Activated naive CD8-positive, alpha-beta T cell treated with anti-CD3 and anti-CD28 coated beads for 36 hours (primary cell): ENCODE measurements at places on chromosomes 5 and 9. TPM values are rescaled to one million over a fixed set of nuclear protein-coding genes. Genes with fewer than 3 reads are reported as not detected.

DNA sequence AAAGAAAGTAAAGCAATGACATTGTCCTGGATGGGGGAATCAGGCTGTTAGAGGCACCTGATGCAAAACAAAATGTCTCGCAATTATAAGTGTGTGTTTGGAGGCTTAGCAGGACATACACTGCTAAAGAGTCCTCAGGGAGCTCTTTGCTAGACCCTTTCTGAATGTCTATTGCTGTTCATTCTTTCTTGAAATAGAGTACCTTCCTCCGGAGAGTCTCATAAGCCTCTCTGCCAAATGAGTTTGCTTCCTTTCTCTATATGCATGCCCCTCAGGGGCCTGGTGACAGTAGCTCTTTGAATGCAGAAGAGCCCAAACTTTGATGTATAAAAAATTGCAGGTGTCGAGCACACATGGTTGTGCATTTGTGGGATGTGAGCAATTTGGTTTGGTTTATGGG is 26.4 kb upstream of the ADAMTSL1 start:
- DNase-seq, result no peak

- DNase-seq, result no peak
These were observed 19.9 kb upstream of the KCNMB1 start for GRCh38 chr5:170408877-170409660.

- DNase-seq, result no peak
These were observed 165.8 kb upstream of the NR3C1 start for GRCh38 chr5:143569213-143569701.

DNA sequence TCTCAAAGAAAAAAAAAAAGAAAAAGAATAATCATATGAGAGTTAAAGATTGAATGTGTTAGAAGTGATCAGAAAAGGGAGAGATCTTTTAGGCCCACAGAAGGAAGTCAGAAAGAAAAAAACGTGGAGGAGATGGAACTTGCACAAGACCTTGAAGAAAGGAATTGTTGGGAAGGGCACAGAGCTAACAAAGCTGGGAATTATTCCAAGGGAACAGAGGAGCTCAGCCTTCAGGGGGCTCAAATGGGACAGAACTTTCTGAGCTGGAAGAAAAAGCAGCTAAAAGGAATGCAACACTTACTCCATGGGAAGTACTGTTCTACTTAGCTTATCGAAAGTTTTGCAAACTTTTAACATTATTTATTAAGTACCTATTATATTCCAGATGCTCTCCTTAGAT is 153.4 kb upstream of the ADRA1B start:
- no peak for DNase-seq

- no peak for DNase-seq
These were observed 53.3 kb downstream of the AHRR start for GRCh38 chr5:374631-375335.

DNA sequence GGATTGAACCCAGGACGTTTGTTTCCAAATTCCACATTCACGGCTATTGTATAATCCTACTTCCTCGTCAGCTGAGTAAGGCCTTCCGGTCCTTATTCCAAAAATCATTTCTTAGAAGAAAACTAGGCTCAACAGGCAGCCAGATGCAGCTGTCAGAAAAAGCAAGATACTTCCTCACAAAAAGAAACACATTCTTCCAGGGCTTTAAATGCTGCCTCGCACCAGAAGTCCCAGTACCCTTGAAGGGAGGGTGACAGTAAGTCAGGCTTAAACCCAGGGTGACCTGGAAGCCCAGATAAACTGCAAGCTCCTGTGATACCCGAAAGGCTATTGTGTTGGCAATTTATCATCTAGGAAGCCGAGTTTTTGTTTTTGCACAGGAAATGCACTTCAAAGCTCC is 414.0 kb downstream of the NFIB start:
- DNase-seq, result no peak

DNA sequence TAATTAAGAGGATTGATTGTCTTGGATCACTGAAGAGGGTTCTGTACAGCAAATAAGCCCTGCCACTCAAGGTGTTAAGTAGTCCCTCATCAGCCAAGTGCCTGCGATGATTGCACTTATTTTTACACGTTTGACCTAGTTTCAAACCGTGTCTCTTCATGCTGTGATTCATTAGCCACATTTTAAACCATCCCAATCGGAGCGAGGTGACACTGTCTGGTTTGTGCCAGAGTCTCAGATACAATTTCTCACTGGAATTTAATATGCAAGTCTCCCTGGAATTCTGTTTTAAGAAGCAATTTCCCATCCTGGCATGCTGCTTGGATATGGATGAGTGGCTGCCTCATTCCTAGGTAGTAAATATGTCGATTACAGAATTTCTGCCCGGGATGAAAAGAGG is 1.6 kb downstream of the INSYN2B start:
- no peak for DNase-seq

GRCh38 chr5:75243100-75243499 is 6.4 kb upstream of the ANKRD31 start:
- no peak for DNase-seq

DNA sequence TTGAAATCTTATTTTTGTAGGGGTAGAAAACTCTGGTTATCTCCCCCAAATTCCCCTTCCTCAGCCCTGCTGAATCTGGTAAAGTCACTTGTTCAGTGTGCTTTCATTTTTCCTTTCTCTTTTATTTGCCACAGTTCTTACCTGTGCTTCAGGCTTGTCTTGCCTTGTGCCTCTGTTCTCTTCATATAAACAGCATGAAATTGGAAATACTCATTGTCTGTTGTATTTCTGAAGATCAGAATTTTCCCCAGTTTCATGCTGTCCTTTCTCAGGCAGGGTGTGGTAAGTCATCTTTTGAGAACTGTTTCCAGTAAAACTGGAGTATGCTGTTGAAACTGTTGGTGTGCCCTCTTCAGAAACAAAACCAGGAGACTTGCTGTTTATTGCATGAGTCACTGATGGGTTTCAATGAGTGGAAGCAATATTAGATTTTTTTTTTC is 7.0 kb downstream of the PAM start:
- DNase-seq, result no peak

DNA sequence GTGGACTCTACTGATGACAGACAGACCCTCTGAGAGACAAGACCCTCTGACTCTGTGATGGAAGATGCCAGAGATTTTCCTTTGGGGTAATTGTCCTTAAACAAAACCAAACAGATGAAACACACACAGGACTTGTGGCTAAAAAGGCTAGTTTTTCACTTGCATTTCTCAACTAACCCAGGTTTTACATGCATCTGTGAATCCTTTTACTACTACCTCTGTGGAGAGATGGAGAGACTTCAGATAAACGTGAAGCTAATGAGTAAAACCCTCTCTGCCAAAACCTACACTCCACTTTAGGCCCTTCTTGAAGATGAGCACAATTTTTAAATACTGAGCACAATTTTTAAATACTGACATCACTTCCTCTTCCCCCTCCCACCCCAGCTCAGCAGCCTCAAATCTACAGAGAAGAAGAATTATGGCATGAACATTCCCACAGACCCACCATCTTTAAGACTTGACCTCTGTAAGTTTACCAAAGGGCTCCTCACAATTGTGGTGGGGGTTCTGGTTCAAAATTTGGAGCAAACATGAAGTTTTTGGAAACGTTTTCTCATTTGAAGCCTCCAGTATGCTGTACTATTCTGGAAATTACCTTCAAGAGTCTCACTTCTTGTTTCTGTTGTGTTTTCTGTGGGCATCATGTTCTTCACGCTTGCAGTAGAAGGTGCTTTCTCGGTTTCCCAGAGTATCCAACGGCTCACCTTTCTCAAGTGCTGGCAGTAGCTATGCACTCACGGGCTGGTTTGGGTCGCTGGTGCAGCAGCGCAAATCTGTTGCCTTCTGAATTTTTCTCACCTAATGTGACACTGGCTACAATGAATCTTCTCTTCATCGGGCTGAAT is 42.7 kb downstream of the ACER2 start:
- DNase-seq, result no peak

DNA sequence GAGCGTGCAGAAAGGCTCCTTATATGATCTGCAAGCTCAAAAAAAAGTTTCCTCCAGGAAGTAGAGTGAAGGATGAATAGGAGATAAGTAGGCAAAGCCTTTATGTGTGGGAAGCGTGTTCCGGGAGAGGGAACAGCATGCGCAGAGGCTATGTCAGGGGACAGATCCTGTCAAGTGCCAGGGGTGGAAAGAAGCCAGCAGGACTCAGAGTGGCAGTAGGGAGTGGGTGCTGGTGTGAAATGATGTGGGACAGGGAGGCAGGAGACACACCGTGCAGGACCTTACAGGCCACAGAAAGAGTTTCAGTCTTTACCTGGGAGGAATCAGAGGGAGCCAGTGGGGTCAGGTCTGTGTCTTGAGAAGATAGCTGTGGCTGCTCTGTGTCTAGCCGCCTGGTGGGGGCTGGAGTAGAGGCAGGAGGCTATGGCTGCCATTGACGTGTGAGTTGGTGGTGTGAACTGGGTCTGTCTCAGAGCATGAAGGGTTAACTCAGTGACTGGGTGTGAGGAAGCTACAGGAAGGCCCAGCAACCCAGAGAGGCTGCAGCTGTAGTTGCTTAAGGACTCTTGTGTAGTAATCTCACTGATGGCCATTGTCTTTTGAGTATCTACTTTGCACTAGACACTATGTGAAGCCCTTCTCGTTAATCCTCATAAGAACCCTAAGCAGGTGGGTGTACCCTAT is 71.3 kb downstream of the PPARGC1B start:
- DNase-seq, result no peak

DNA sequence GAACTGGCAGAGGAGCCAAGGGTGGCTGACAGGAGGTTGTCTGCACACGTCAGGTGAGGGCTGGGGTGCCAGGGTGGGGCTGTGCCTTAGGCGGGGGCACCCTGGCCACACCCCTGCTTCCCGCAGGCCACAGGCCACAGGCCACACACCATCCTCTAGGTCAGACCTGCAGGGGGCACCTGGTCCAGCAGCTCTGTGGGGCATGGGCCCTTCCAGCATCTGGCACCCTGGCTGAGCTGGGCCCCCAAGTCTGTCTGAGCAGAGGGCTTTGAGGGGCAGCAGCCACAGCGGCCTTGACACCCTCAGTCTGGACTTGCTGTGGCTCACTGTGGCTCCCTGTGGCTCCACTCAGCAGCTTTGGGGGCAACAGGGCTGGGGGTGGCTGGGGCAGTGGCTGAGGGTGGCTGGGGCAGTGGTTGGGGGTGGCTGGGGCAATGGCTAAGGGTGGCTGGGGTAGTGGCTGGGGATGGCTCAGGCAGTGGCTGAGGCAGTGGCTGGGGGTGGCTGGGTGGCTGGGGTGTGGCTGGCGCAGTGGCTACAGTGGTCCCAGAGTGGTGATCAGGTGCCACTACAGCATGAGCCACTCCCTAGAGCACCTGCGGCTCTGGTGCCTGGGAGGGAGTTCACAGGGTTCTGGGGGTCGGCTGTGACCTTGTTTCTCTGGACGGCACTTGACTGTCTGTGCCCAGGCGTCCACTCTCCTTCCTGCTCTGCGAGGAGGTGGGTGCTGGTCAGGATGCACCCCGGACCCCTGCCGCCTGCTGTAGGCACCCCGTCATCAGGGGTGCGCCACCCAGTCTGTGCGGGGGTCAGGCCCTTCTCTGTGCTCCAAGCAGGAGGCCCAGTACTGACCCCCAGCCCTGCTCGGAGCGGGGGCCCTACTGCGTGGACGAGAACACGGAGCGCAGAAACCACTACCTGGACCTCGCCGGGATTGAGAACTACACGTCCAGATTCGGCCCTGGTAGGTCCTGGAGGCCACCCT is 27.1 kb downstream of the NKD2 start:
- no peak for DNase-seq

PCDHA9 gene
- not detected for total RNA-seq

ZNF622 gene
- 47.5 TPM for total RNA-seq

SLC25A48 gene
- total RNA-seq, result not detected

FBN2 gene
- not detected for total RNA-seq
